ENCODE measurements at places on chromosomes 16 and 17.

DNA sequence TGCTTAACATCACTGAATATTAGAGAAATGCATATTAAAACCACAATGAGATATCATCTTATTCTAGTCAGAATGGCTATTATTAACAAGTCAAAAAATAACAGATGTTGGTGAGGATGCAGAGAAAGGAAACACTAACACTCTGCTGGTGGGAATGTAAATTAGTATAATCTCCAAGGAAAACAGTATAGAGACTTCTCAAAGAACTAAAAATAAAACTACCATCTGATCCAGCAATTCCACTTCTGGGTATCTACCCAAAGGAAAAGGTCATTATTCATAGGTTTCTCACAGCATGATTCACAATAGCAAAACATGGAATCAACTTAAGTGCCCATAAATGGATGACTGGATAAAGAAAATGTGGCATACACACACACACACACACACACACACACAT is 166.4 kb downstream of the CEP112 start:
- no peak for DNase-seq

DNA sequence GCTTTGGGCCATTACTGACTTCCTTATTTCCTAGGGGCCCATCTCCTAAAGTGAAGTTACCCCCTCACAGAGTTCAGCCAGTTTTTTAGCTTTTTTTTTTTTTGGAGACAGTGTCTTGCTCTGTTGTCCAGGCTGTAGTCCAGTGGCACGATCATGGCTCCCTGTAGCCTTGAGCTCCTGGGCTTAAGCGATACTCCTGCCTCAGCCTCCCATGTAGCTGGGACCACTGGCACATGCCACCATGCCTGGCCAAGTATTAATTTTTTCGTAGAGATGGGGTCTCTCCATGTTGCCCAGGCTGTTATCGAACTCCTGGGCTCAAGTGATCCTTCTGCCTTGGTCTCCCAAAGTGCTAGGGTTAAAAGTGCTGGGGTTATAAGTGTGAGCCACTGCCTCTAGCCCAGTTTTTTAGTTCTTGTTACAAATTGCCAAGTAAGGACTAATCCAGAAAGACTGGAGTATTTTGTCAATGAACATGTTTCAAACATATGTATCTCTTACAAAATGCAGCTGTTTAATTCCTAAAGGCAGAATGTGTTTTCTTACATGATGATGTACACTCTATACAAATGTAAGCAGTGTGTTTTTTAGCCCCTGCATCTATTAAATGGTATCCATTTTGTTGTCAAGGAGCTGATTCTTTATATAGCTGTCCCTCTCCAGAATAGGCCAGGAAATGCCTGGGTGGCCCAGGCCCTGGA is 49.1 kb upstream of the IL34 start:
- DNase-seq: no peak

- no peak for DNase-seq
These were observed 17.2 kb downstream of the GINS3 start for GRCh38 chr16:58409316-58409973.

GRCh38 chr16:58099956-58100300 is 29.3 kb downstream of the CFAP20 start:
- DNase-seq: no peak

- DNase-seq: no peak
These were observed 50.0 kb downstream of the CYB5B start for GRCh38 chr16:69474408-69474807.

- DNase-seq: no peak
These were observed 206.7 kb downstream of the CDH13 start for GRCh38 chr16:82833378-82833993.

DNA sequence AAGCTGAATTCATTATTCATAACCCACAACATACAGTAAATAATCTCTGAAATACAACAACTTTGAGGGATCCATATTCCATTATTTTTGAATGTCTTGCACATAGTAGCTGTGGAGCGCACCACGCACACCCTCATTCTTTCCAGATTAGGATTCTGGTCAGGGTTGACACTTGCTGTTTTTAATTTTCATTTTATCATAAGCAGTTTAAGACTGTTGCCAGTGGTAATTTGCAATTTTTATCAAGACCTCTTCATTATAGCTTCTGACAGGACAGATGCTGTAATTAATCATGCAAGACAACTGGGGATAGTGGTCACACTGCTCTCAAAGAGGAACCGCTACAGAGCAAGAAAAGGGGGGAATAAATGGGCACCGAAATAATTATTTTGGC is 109.7 kb downstream of the TOX3 start:
- DNase-seq: no peak

- DNase-seq: no peak
These were observed 23.4 kb downstream of the ADAT1 start for GRCh38 chr16:75599452-75600277.

- DNase-seq: no peak
These were observed 26.5 kb upstream of the ITGAX start for GRCh38 chr16:31328322-31329052.

DNA sequence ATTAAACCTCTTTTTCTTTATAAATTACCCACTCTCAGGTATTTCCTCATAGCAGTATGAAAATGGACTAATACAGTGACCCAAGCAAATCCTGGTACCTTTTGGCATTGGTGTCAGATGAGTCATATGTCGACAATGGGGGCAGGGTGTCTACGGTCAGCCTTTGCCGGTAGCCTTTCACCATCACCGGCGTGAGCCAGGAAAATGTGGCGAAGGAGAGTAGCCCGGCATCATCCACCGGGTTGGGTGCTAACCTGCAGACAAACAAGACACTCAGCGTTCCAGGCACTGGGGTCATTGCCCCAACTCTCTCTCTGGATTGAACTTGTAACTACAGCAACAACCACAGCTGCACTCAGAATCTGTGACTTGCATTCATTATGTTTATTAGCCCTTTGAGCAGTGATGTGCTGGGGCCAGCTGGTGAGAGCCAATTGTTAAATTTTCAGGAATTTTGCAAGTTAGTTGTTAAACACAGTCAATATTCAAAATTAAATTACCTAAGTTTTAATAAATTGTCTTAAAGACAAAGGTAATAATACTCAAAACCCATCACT is 11.9 kb downstream of the ABCC12 start:
- DNase-seq: no peak

DNA sequence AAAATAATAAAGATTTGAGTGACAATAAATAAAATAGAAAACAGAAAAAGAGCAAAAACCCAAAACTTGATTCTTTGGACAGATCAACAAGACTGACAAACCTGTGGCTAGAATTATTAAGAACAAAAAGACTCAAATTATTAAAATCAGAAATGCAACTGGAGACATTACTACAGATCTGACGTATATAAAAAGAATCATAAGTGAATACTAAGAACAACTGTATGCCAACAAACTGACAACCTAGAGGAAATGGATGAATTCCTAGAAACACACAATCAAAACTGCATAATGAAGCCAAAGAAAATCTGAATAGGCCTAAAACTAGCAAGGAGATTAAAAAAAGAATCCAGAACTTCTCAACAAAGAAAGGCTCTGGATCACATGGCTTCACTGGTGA is 47.4 kb downstream of the NETO2 start:
- no peak for DNase-seq

DNA sequence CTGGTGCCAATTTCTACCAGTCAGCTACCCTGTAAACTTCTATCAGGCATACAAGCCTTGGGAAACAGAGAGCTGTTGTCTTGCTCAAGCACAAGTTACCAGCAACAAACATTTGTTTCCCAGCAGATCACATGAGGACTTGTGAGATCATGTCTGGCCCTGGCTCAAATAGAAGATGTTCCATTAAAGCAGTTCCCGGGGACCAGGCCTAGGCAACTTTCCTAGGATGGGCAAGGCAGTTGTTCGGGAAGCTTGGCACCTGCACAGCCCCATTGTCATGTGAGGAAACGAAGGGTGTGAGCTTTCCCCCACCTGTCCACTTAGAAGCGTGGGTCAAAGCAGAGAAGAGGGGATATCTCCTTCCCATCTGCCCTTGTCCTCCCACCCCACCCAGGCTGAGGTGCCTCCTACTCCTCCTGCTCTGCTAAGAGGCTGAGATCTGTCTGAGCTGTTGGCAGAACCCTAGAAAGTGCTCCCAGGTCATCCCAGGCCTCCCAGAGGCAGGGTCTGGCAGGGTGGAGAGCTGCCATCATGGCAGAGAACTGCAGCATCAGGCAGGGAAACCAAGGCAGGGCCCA is 11.2 kb upstream of the SLC47A2 start:
- no peak for DNase-seq

GRCh38 chr17:40487371-40488020 is 13.9 kb downstream of the TNS4 start:
- no peak for DNase-seq

DNA sequence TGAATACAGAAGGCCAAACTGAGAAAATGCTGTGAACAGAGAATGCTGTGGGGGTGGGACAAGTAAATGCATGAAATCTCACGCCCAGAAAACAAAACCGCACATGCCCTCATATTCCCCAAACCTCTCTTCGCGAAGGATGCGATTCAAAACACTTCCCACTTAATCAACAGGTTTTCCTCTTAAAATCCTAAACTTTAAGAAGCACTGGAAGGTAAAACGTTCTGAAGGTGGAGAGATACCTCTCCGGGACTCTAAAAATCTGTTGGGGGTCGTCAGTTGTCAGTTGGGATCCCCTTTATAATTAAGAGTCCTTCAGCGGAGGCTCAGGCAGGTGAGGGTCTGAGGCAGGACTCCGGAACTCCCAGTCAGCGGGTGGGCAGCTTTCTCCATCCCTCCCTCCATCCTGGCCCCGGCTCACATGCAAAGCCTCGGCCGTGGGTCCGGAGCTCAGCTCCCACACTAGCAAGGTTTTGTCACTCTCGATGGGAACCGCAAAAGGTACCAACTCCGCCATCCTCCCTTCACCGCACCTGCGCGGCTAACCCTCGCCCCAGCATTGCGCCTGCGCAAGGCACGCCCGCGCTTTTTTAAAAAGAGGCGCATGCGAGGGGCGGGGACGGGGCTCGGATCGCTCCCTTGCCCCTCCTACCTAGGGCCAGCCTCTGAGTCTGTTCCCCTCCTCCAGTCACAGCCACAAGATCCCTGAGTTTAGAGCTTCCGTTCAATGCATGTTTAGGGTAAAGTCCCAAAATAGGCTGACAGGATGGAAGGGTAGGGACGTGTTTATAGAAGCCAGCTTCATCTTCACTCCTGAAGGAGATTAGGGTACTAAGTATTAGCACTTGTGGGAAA is at the start of gene RDM1:
TSS of gene RDM1 (minus strand) at position 563 of the 855 bp plus-strand sequence. CDS start at position 517, 46 bp downstream.
- DNase-seq: peak; percentile 72

GRCh38 chr16:22183901-22184614 is 21.8 kb downstream of the SDR42E2 start:
- DNase-seq: no peak

DNA sequence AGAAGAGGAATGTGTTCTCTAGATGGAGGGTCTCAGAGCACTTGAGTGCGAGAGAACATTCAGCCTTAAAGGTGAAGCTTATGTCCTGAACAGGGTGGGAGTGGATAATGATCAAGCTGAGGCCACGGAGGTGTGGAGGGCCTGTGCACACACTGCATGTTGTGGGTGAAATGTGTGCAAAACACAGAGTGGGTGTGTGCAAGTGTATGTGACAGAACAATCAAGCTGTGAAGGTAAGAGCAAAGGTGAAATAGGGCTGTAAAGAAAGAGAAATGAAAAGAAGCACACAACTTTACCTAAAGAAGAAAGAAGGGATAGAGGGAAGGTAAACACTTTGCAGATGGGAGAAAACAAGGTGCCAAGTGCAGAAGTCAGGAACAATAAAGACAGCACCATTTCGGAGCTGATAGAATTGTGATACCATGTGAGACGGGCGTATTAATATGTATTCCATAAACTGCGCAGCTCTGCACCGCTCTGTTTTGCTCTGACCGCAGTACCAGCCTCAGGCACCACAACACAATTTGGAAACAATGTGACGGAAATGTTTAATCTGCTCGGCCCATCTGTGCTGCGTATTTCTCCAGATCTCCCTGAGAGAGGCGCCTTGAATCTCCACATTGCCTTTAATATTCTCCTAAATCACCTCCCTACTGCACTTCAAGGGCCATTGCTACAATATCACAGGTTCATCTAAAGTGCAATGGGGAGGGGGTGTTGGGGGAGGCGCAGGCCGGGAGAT is 40.6 kb downstream of the SNX11 start:
- no peak for DNase-seq

GRCh38 chr17:2393954-2394749 is 6.7 kb downstream of the MNT start:
- DNase-seq: no peak

GRCh38 chr16:65570261-65570660 is 448.4 kb upstream of the CDH11 start:
- DNase-seq: no peak

DNA sequence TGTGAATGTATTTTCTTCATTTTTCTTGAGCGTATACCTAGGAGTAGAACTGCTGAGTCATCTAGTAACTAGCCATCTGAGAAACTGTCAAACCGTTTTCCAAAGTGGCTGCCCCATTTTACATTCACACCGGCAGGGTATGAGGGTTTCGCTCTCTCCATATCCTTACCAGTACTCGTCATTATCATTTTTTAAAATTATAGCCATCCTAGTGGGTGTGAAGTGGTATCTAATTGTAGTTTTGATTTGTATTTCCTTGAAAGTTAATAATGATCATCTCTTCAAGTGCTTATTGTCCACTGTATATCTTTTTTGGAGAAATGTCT is 6.0 kb downstream of the RNF157 start:
- no peak for DNase-seq

GRCh38 chr17:2107506-2107905 is 52.6 kb downstream of the HIC1 start:
- no peak for DNase-seq

GRCh38 chr16:8812162-8812843 is 14.7 kb downstream of the PMM2 start:
- no peak for DNase-seq

GRCh38 chr17:27475070-27475673 is 18.9 kb downstream of the KSR1 start:
- DNase-seq: no peak

DNA sequence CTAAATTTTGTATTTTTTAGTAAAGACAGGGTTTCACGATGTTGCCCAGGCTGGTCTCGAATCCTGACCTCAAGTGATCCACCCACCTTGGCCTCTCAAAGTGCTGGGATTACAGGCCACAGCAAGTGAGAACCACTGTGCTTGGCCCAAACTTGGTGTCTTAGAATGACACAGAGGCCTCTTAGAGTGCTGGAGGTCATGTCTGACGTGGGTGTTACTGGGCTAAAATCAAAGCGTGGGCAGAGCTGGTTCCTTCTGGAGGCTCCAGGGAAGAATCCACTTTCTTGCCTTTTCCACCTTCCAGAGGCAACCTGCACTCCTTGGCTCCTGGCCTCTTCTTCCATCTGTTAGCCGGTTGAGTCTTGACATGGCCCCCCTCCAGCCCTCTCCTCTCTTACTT is 53.8 kb downstream of the IRF8 start:
- no peak for DNase-seq

GRCh38 chr17:7684851-7685532 is 2.3 kb downstream of the TP53 start:
- no peak for DNase-seq

DNA sequence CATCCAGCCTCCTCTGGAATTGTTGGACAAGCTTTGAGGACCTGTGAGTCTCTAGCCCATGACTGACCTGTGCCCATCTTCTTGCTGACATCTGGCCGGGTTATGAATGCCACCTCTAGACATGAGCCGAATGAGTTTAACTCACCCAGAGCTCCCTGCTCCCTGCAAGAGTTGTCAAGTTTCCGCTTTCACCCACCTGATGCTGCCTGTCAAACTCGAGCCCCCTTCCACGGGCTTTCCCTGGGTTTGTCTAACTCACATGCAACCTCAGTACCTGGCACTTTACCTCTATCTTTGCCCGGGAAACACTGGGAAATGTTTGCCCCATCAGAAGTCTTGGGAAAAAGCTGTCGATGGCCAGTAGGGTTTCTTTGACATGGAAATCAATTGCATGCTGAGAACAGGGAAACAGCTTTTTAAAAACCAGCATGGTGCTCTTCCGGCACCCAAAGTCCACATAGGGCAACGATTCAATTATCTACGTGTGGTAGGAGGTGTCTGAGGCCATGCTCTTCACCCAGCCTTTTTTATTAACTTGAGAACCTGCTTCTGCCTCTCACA is 33.8 kb upstream of the DNAH17 start:
- no peak for DNase-seq

Measured in activated effector memory CD4-positive, alpha-beta T cell treated with Interleukin-2 at 50 U/mL for 16 hours (primary cell).